Activated T-cell treated with anti-CD3 and anti-CD28 coated beads, Interleukin-2, amount 50 U/mL, for 48 hours (primary cell): ENCODE measurements at places on chromosomes 16 and 17.

- peak; percentile 65 for DNase-seq
Measured at GRCh38 chr17:38925263-38925995, at the start of gene LASP1NB. Gene LASP1NB, plus strand, starts transcription at chr17:38925614.

- no peak for DNase-seq
Measured at GRCh38 chr17:48556576-48557401, 11.9 kb upstream of the HOXB2 start.

DNA sequence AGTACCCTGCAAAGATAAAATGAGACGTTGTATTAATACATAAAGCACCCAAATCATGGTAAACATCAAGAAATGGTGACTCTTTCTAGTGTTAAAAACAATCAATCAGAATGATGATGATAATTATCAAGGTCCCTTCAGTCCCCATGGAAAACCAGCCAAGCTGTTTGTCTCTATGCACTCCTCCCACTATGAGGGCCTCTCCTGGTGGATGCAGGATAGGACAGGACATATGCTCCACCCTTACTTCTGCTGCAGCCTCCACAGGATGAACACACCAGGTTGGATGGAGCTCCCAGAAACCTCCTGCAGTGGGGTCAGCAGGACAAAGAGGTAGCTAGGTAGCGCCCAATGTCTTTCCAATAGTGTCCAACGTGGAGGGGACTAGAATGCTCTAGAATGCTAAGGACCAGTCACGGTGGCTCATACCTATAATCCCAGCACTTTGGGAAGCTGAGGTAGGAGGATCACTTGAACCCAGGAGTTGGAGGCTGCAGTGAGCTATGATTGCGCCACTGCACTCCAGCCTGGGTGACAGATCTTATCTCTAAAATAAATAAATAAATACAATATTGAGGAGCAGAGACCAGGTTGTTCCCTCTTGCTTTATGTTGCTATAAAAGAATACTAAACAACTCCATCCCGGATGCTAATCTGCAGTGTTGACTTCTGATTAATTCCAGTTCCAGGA is 9.9 kb upstream of the KDM8 start:
- no peak for DNase-seq

- DNase-seq, result peak; percentile 95
Measured at GRCh38 chr16:3099732-3100499, 822 bp upstream of the ZSCAN10 start.

DNA sequence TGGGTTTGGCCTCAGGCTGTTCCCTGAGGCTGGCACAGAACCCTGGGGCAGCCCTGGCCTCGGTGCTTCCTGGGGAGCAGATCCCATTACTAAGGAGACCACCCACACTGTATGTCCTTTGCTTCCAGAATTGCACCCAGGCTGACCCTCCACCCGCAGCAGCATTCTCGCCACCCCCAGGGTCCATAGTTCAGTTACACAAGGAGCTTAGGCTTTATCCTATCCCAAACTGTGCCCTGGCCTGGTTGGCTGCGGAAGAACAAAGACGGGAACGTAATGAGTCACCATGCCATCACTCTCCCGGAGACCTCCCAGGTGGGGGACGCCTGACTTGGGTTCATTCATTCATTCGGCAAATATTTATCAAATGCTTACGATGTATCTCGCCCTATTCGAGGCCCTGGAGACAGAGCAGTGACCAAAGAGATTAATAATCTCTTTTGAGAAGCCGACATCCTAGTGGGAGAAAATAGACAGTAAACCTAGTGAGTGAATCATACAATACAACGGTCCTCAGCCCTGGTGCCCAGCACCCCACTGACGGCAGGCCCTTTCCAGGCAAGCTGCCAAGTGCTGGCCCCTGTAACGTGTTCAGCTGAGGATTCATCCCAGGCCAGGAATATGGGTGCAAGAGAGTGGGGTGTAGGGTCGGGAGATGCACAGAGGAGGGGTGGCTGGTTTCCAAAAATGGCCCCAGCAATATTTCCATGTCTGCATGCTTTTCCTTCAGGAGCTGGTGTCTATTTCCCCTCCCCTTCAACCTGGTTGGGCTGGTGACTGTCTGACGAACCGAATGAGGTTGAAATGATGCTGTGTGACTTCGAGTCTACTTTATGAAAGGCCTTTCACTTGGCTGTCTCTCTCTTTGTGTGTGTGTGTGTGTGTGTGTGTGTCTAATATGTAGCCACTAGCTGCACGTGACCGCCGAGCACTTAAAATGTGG is 134.2 kb downstream of the MGAT5B start:
- DNase-seq, result no peak

DNA sequence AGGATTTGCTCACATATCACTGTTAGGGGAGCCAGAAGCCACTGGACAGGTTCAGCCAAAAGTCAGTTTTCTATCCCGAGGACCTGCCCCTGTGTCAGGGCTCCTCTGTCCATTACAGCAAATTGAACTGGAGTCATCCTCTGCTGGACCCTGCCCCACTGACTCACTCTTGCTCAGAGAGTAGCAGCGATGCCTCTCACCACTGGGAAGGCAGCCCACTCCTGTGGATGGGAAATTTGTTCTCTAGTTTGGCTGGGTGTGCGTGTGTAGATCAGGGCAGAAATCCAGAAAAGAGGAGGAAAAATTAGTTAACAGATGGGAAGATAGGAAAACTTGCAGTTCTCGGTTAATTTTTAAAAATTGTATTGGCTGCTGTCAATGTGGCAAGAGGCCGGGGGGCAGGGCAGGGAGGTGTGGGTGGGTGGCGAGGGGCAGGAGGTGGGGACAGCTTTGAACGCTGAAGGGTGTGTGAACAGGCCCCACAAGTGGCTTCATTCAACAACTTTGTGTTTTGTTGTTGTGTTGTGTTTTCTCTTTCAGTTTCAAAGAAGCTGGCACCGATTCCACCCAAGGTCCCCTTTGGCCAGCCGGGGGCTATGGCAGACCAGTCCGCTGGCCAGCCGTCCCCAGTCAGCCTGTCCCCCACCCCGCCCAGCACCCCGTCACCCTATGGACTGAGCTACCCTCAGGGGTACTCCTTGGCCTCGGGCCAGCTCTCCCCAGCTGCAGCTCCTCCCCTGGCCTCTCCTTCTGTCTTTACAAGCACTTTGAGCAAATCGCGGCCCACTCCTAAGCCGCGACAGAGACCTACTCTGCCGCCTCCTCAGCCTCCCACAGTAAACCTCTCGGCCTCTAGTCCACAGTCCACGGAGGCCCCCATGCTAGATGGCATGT is 33.6 kb downstream of the ELAC2 start:
- no peak for DNase-seq

DNA sequence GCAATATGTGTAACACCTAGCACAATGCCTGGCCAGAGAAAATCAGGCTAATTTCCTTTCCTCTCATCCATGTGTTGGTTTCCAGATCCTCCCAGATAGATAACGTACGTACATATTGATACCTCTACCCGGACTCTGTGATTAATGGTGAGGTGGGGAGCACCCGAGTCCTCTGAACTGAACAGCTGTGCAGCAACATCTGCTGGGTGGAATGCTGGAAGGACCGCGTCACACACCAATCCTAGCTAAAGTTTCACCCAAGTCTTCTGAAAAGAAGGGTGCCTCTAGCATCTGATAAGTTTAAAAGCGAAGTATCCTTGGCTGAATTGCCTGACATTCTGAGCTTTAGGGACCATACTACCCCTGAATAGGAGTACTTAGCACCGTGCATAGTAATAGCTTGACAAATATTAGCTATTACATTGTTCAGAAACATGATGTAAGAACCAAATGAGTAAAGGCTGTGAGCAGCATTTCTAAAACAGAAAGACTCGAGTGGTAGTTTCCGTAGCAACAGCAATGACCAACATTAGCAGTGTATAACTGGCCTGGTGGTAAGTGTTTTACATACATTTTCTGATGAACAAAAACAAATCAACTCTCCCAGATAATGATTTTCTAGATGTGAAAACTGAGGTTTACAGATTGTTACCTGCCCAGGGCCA is 91.4 kb downstream of the SYCE1L start:
- no peak for DNase-seq

DNA sequence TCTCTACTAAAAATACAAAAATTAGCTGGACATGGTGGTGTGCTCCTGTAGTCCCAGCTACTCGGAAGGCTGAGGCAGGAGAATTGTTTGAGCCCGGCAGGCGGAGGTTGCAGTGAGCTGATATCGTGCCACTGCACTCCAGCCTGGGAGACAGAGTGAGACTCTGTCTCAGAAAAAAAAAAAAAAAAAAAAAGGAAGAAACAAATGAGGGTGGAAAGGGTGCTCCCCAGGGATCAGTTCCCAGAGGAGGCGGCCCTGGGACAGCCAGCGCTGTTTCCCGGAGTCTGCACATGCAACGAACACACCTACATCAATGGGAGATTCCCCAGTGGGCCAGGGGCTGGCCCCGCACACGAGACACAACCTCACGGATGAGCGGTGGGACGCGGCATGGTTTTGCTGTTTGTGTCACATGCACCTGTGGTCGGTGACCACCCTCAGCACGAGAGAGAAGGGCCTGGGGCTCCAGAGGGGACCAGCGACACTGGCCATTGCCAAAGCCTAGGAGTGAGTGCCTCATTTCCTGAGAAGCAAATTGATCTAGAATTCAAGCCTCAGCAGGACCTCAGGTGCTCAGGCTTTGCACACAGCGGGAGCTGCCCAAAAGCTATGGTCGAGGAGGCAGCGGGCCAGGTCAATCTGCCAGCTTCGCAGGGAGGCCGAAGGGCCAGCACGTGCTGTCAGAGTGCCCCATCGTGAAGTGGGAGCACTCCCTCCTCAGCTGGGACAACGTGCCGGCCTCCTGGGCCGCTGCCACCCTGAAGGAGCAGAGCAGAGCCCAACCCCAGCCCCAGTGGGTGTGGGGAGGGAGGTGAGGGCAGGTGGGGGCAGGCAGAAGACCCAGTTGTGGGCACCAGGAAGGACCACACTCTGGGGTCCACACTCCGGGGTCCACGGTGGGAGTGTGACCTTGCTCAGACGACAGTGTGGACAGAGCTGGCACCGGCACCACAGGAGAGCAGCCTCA is 13.8 kb upstream of the WDR45B start:
- DNase-seq, result no peak

DNA sequence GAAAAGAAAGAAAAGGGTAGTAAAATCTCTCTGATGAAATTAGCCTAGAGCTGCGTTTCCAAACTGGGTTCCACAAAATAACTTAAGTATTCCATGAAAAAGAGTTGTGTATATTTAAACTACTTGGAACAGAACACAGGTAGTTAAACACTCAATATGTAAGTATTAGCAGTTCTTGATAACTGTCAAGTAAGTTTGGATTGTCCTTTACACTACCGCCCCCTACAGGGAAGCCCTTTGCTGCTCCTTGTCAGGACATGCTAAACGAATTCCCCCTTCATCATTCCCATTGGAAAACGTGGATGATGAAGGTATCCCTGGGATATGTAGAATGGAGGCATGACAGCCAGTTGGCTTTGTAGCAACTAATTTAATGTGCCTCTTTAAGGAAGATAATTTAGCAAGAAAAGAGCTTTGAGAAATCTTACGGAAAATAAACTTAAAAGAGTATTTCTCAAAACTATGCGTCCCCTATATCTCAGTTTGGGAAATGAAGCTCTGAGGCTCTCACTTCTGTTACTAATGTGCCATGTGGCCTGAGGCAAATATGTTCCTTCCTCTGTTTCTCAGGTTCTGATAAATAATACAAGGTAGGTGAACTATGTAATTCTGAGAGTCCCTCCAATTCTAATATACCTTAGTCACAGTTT is 18.8 kb downstream of the NCBP3 start:
- DNase-seq, result peak; percentile 70

GRCh38 chr17:41848788-41849187 is 11.2 kb downstream of the KLHL10 start:
- no peak for DNase-seq

- DNase-seq, result peak; percentile 57
Measured at GRCh38 chr16:78925083-78925767, 675.3 kb downstream of the MAF start.

GRCh38 chr17:36728030-36728991 is 126.9 kb downstream of the MRM1 start:
- peak; percentile 44 for DNase-seq

DNA sequence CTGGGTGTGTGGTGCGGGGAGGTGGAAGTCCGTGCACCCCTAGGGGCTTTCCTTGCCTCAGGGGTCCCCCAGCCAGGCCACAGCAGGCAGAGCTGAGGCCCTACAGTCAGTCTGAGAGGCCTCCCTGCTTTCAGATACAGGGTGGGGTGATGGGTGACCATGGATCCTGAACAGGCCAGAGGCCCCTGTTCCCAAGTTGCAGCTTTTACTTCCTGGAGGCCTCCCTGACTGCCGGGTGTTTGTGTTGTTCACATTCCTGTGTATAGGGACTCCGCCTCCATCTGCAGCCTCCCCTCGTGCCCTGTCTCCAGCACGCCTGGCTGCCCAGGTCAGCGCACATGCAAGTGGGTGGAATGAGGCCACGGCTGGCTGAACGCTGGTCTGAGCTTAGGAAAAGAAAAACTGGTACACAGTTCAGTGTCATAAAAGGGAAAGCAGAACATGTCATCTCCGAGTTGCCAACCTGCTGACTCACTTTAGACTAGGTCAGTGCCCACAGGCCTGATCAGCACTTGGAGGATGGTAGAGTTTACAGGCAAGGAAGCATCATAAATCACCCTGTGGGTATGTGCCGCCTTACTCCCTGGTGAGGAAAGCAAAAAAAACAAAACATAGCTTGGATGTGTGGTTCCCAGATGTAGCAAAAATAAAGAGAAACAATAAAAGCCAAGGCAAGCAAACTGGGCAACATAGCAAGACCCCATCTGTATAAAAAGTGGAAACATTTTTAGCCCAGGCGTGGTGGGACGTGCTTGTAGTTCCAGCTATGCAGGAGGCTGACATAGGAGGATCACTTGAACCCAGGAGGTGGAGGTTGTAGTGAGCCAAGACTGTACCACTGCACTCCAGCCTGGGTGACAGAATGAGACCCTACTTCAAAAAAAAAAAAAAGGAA is 6.2 kb upstream of the SLC7A6 start:
- DNase-seq, result no peak

DNA sequence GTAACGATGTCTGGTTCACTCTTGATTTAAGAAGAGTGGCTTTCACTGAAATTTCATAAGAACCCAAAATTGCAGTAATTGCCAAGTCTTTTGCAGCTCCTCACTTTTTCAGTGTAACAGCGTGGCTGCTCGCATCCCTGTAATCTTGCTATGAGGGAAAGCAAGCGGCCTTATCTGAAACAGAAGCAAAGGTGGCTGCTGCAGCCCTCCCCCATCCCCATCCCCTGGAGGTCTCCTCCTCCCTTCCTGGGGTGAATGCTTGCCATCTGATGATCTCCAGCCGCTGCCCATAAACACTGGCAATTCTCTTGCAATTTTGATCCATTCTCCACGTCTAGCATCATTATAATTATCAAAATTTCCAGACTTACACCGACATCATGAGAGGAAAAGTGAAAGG is 182.5 kb upstream of the ASIC2 start:
- no peak for DNase-seq

GRCh38 chr16:18834864-18835263 is 33.5 kb upstream of the ARL6IP1 start:
- DNase-seq, result no peak

DNA sequence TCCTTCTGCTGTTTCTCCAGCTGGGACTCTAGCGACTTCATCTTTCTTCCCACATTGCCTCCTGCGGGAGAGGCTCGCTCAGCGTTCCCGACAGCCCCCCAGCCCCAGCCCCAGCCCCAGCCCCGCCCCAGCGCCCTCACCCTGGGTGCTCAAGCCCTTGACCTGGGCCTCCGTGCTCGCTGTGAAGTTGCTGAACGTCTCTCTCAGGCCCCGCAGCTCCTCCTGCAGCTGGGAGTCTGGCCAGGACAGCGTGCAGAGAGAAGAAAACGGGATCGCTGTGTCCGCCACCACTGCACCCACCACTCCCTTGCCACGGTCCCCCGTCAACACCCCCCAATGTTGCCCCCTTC is 2.4 kb downstream of the ASGR1 start:
- no peak for DNase-seq

- DNase-seq, result no peak
Measured at GRCh38 chr17:41773731-41774193, 12.7 kb downstream of the JUP start.

- no peak for DNase-seq
Measured at GRCh38 chr16:22848451-22848850, 34.5 kb downstream of the HS3ST2 start.
